ENCODE measurements at places on chromosomes 5 and 9.
A peak's percentile ranks its signal among the peaks of the same experiment; 100 is the strongest.

DNA sequence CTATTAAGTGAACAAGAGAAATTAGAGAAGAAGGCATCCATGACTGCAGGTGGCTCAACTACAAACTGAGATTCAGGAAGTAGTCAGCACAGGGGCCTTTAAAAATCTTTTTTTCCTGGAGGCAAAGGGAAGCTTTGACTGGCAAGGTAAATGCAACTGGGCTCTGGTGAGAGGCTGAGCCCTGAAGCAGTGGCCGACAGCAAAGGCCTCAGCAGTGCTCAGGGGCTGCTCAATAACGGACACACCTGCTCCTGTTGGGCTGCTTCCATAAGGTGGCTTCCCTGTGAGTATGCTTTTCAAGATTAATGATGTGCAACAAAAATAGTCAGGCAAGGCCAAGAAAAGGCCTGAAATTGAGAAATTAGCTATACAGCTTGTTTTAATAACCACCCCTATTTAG is 134.2 kb upstream of the RGMB start:
- DNase-seq = no peak

GRCh38 chr9:35070823-35071813 is 1.3 kb downstream of the VCP start:
- DNase-seq = peak; percentile 31

GRCh38 chr5:163622799-163623198 is 117.4 kb downstream of the MAT2B start:
- DNase-seq = no peak

DNA sequence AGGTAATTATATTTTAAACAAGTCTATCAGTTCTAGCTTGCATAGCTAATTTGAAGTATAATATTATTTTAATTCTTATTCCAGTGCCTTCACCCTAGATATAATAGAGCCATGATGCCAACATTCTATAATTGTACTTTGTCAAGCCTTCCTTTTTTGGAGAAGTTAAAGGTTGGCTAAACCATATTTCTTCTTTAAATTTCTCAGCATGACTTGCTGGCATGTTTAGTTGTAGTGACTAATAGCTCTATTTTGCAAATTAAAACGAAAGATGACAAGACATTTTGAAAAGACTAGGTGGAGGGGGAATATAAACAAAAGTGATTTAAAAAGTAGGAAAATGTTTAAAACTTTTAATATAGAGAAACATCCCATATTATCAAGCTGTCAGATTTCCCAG is 400.7 kb downstream of the PSAT1 start:
- DNase-seq = peak; percentile 45

DNA sequence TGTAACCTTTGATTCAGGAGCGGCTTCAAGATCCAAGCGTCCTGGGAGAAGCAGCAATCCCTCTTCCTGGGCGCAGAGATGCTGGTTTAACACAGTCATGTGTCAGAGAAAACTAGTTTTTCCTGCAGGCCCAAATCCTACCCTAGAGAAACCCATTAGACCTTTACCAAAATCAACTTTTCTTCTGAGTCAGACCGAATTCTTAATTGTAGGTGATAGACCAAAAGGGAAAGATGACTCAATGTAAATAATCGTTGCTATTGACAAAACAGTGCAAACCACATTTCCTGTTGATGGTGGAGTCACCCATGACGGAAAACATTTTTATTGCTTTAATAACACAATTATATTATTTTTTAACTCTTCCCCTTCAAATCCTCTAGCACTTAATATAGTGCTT is 40.1 kb downstream of the SLC1A1 start:
- DNase-seq = peak; percentile 30

GRCh38 chr5:173866858-173867679 is 21.1 kb upstream of the CPEB4 start:
- no peak for DNase-seq

DNA sequence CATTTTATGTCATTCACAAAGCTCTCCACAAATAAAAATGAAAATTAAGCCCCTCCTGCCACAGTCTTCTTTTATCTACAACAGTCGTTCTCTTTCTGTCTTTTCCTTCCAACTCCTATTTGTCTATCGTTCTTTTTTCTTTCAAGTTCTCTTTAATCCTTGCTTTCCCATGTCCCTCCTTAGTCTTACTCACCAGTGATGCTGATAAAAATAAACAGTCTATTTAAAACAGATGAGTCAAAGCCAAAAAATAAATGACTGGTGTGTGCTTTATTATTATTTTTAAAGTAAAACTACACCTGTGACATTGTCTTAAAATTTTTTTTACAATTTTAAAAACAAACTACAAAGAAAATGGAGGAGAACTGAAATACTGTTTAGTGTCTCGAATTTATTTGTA is 137.1 kb upstream of the TMEM161B start:
- DNase-seq = no peak

DNA sequence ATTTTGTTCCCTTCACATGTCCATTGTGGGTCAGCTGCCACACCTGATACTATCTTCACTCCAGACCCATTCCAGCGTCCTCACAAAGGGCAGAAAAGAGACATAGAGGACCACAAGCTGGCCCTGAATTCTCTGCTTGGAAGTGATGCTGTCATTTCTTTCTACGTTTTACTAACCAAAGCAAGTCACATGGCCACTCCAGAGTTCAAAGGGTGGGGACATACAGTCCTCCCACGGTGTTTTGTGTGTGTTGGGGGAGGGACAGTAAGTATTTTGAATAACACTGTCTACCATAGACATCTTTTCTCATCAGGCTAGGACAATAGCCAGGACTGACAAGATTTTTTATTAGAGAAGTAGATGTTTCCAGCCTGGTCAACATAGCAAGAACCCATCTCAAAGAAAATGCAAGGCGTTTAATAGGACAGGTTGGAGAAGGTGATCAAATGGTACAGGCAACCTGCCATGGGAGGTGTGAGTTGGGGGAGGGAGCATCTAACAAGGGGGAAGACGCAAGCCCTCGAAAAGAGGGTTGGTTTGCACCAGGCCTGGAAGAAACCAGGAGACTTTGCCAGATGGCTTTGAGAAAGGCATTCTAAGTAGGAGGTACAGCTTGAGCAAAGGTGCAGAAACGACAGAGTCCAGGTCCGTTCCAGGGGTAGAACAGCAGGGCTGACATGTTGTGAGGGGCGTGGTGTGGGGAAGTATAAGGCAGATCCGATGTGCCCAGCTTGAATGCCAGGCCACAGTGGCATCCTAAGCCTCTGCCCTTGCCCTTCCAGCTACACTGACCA is 11.3 kb upstream of the GLIPR2 start:
- no peak for DNase-seq

DNA sequence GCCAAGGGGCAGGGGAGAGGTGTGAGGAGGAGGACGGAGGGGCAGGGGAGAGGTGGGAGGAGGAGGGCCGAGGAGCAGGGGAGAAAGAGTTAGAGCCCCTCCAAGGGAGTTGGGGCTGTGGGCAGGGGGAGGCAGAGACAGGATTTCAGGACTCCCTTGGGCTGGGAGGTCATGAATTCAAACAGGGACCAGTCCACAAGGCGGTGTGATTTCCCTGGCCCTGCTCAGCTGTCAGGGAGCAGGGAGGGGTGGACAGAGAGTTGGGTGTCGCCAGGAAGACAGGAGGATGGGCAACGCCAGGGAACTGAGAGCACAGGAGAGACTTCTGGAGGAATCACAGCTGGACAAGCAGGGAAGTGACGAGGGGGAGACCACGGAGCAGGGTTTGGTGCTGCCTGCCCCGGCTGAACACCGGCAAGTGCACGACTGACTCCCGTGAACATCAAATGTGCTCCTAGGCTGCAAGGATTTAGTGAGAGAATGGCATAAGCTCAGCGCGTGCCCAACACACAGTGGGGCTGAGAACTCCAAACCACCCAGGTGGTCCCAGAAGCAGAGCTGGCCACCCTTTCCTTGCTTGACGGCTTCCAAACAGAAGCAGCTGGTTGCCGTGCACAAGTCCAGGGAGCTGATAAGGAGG is 17.8 kb upstream of the OLFM1 start:
- DNase-seq = no peak

GRCh38 chr5:6508931-6509330 is 60.3 kb downstream of the UBE2QL1 start:
- DNase-seq = no peak

DNA sequence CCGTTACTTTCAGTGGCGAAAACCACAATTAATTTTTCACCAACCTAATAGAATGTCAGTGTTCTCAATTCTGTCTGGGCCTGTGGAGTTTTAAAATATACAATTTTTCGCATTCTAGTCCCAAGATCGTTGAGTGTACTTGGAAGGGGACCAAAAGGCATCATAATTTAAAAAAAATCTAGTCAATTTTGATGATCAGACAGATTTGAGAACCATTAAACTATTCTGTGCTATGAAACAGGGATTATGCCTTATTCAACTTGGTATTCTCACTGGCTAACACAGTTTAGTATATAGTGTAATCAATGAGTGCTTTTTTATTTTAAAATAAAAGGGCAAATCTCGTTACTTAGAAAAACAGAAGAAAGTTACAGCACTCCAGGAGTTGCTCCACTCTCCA is 61.5 kb upstream of the TNFSF15 start:
- DNase-seq = no peak

GRCh38 chr5:158264264-158264663 is 405.3 kb upstream of the CLINT1 start:
- DNase-seq = peak; percentile 21

- DNase-seq = no peak
These were observed 2.6 kb downstream of the SLC2A6 start for GRCh38 chr9:133476036-133476931.

GRCh38 chr9:126611193-126611591 is 2.5 kb upstream of the LMX1B start:
- no peak for DNase-seq

DNA sequence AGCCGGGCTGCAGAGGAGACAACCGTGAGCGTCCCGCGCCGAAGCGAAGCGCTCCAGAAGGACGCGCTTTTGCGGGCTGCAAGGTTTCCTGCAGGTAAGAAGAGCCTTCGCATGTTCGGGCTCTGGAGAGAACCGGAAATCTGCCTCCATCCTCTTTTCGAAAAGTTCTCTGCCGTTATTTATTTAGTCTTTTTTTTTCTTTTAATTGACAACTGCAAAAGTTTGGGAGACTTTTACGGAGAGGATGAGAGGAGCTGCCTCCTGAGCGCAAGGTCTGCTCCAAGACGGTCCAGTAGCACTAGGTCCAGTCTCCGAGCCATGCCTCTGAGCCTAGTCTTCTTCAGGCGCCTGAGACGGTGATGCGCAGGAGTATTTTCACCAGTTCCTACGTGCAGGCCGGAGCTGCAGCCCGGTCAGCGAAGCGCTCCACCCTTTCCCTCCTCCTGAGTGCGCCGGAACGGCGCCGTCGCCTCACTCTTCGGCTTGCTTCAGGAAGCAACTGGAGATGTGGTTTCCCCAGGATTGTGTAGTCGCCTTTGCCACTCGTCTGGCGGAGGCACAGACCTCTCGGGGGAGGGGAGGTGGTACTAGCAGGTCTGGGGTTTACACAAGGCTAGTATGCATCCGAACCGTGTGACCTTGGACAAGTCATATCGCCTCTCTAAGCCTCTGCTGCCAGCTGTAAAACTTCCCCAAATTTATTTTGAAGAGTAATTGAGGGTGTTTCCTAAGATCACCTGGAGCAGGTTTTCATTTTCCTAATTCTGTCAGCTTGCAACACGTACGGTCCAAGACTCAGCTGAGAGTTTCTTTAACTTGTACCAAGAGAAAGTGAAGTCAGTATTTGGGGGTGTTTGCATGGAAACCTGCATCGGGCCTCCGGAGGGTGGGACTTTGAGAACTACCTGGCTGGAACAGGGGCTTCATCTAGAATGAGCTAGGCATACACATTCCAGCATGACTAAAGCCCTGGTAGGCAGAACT is 4.5 kb downstream of the POU4F3 start:
- DNase-seq = no peak

- DNase-seq = no peak
These were observed 1075.4 kb upstream of the C9orf72 start for GRCh38 chr9:28648723-28649122.

DNA sequence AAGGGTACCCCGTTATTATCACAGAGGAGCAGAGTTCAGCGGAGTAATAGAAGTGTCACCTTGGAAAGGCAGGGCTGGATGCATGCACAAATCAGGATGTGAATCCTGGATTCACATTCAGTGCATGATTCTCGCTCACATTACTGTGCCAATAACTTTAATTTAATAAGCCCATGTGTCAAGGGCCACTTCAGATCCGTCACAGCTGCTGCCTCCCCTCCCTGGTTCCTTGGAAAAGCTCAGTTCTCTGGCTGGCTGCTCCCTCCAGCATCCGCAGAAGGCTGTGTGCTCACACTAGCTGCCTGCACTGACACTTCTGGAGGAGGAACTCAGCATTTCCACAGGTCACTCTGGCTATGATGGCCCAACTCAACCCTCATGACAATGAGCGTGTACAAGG is 256.8 kb upstream of the ADAMTS16 start:
- DNase-seq = no peak

GRCh38 chr5:173053041-173053440 is 3.1 kb upstream of the CREBRF start:
- no peak for DNase-seq

- DNase-seq = no peak
These were observed 863.4 kb downstream of the DNAH5 start for GRCh38 chr5:13081116-13081515.

DNA sequence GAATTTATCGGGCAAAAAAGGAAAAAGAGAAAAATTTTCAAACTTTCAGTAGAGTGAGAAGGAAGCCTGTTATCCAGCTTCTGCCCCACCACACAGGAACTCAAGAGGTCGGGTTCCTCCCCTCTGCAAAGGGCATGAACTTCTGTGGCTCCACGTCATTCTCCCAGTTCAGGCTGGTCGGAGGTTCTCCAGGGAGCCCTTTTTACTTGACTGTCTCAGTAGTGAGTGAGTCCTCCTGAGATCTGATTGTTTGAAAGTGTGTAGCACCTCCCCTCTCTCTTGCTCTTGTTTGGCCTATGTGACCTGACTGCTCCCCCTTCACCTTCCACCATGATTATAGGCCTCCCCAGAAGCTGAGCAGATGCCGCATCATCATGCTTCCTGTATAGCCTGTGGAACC is 9.7 kb downstream of the SPINK1 start:
- DNase-seq = no peak

- DNase-seq = peak; percentile 8
These were observed 29.8 kb downstream of the OR2K2 start for GRCh38 chr9:111300140-111300735.

GRCh38 chr5:156155598-156155997 is 171.4 kb upstream of the SGCD start:
- no peak for DNase-seq

DNA sequence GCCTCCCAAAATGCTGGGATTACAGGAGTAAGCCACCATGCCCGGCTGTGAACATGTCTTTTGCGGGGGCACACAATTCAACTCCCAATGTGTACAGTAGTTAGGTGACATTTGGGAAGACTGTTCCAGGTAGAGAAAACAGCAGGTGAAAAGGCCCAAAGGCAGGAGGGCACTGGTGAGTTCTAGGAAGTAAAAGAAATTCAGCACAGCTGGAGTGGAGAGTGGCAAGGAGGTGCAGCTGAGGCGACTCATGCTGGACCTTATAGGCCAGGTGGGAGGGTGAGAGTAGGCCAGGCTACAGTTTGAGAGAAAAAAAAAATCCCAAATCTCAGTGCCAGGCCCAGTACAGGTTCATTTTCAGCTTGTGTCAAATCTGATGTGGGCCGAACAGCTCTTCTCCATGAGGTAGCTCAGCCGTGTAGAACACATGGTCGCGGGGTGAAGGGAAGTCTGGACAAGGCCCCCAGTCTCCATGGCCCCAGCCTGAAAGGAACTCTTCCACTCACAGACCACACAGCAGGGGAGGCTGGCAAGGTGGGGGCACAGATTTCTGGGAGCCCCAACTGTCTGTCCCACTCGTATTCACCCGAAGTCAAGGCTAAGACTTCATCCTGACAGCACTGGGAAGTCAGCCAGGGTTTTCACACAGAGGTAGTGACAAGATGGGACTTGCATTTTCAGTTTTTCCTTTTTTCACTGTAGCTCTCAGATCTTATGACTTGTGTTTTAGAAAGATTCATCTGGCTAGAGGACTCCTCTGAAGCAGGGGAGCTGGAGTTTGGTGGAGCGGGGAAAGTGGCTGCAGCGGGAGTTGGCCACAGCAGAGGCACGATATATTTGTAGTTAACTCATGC is 4.5 kb upstream of the HNRNPAB start:
- DNase-seq = no peak
